Hepatocyte (in vitro differentiated cells): ENCODE measurements at places on chromosomes 11 and 22. TPM values are rescaled to one million over a fixed set of nuclear protein-coding genes. Genes with fewer than 3 reads are reported as not detected.

The NEFH gene
- polyA plus RNA-seq, result 0.98 TPM in 1 of 2 replicates, not detected in the other

The OR56A5 gene
- not detected in 2 replicates for polyA plus RNA-seq

The MYRF gene
- 96.7 and 115 TPM in 2 replicates for polyA plus RNA-seq

The CASTOR1 gene
- 43.5 and 53.5 TPM in 2 replicates for polyA plus RNA-seq

The LRRN4CL gene
- 0.15 and 0.41 TPM in 2 replicates for polyA plus RNA-seq

The MYBPC3 gene
- polyA plus RNA-seq, result 0.51 and 0.75 TPM in 2 replicates

The CASP1 gene
- 2.9 and 4.7 TPM in 2 replicates for polyA plus RNA-seq

The SLC17A6 gene
- not detected in 2 replicates for polyA plus RNA-seq

The SLC36A4 gene
- 17.6 and 27.1 TPM in 2 replicates for polyA plus RNA-seq

The SMC1B gene
- 0.10 TPM in 1 of 2 replicates, not detected in the other for polyA plus RNA-seq

The CDHR5 gene
- polyA plus RNA-seq, result 142 and 166 TPM in 2 replicates

The MS4A10 gene
- polyA plus RNA-seq, result 0.21 and 1.8 TPM in 2 replicates

The OR52N4 gene
- polyA plus RNA-seq, result not detected in 2 replicates

The SNX32 gene
- 5.1 and 6.0 TPM in 2 replicates for polyA plus RNA-seq

The USH1C gene
- 54.0 and 54.3 TPM in 2 replicates for polyA plus RNA-seq

DNA sequence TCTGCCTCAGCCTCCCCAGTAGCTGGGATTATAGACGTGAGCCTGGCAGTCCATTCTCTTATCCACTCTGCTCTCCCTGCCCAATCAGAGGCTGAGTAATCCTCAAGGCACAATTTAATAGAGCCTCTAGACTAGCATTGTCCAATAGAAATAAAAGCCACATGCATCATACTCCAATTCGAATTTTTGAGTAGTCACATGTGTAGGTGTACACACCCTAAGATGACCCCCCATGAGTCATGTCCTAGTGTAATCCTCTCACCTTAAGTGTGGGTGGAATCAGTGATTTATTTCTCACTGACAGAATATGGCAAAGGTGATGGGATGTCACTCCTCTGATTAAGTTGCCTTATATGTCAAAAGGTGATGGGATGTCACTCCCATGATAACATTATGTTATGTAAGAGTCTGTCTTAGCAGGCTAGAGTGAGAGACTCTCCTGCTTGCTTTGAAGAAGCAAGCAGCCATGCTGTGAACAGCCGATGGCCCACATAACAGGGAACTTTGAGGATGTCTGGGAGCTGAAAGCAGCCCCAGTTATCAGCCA lies 61.3 kb downstream of the MN1 start:
- H3K4me1 ChIP-seq, result no peaks in the 10 kb centered on the region
- no peaks in the 10 kb centered on the region for H3K36me3 ChIP-seq
- no peak overlapping the region for H3K4me3 ChIP-seq

GRCh38 chr22:43167001-43167589 lies 15.7 kb downstream of the TSPO start:
- H3K4me3 ChIP-seq, result no peak overlapping the region
- H3K27ac ChIP-seq, result no peak overlapping the region
- no peaks in the 10 kb centered on the region for H3K27me3 ChIP-seq
- no peaks in the 10 kb centered on the region for H3K36me3 ChIP-seq
- DNase-seq, result no peak

- H3K4me1 ChIP-seq, result no peaks in the 10 kb centered on the region
- H3K4me3 ChIP-seq, result no peak overlapping the region
- H3K27ac ChIP-seq, result no peak overlapping the region
- H3K36me3 ChIP-seq, result no peaks in the 10 kb centered on the region
Observed at GRCh38 chr22:37990301-37990700, 5.9 kb upstream of the SOX10 start.

DNA sequence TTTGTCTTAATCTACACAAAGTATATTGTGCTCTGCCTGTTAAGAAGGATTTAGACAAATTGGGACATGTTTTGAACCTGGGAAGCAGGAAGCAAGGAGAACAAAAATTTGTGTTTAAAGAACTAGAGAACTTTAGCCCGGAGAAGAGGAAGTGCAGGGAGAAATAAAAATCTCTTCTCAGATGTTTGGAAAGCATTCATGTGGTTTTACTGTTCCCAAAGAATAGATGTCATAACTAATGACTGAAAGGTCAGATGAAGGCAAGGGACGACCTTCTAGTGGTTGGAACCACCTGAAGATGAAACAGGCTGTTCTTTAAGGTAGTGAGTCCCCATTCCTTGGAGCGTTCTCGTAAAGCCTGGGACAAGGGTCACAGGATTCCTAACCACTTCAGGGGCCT lies 38.3 kb downstream of the IRAG1 start:
- H3K36me3 ChIP-seq, result no peaks in the 10 kb centered on the region
- H3K4me3 ChIP-seq, result no peak overlapping the region
- no peak for DNase-seq
- H3K4me1 ChIP-seq, result peaks cover 33% of the 10 kb centered on the region
- H3K27me3 ChIP-seq, result no peaks in the 10 kb centered on the region

GRCh38 chr11:11441516-11441915 lies 88.5 kb upstream of the CSNK2A3 start:
- H3K4me1 ChIP-seq, result peaks cover 15% of the 10 kb centered on the region
- no peaks in the 10 kb centered on the region for H3K27me3 ChIP-seq
- no peak overlapping the region for H3K27ac ChIP-seq
- H3K36me3 ChIP-seq, result no peaks in the 10 kb centered on the region
- DNase-seq, result no peak
- H3K4me3 ChIP-seq, result no peak overlapping the region

GRCh38 chr22:41260871-41261270 lies 20.1 kb upstream of the CHADL start:
- H3K4me1 ChIP-seq, result no peaks in the 10 kb centered on the region
- no peak overlapping the region for H3K4me3 ChIP-seq
- no peak overlapping the region for H3K27ac ChIP-seq
- no peak for DNase-seq

GRCh38 chr11:83511646-83512045 lies 225.5 kb upstream of the CCDC90B start:
- peaks cover 14% of the 10 kb centered on the region for H3K4me1 ChIP-seq
- H3K4me3 ChIP-seq, result no peak overlapping the region
- no peaks in the 10 kb centered on the region for H3K36me3 ChIP-seq

GRCh38 chr11:102347462-102348370 lies 702 bp downstream of the BIRC2 start:
- H3K27me3 ChIP-seq, result no peaks in the 10 kb centered on the region
- DNase-seq, result peak; percentile 71
- H3K27ac ChIP-seq, result peak overlapping the region; percentile 99

GRCh38 chr22:30344447-30345200 lies 12.1 kb downstream of the SF3A1 start:
- no peak overlapping the region for H3K27ac ChIP-seq
- H3K27me3 ChIP-seq, result no peaks in the 10 kb centered on the region
- no peak for DNase-seq
- peaks cover 6% of the 10 kb centered on the region for H3K4me1 ChIP-seq

DNA sequence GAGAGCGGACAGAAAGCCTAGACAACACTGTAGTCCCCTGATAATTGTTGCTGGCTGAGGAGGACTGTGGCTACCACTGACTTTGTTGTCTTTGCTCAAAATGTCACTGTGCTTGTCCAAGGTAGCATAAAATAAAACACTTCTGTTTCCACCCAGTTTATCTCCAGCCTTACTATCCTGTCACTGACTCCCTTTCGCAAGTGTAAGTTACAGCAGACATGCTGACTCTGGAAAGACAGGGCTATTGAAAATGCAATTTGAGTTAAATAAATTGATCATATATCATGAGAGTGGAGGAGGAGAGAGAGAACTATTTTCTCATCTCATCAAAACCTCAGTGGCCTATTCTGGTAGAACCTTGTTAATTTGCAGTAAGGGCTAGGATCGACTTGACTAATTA lies 138.0 kb upstream of the KIRREL3 start:
- DNase-seq, result no peak
- no peak overlapping the region for H3K27ac ChIP-seq
- no peaks in the 10 kb centered on the region for H3K4me1 ChIP-seq
- no peak overlapping the region for H3K4me3 ChIP-seq

GRCh38 chr11:59180168-59180776 lies 8.3 kb downstream of the DTX4 start:
- no peaks in the 10 kb centered on the region for H3K36me3 ChIP-seq
- no peak overlapping the region for H3K27ac ChIP-seq
- no peaks in the 10 kb centered on the region for H3K27me3 ChIP-seq
- H3K4me1 ChIP-seq, result peaks cover 37% of the 10 kb centered on the region

- H3K36me3 ChIP-seq, result no peaks in the 10 kb centered on the region
- H3K4me3 ChIP-seq, result no peak overlapping the region
- H3K27ac ChIP-seq, result peak overlapping the region; percentile 71
- peak; percentile 71 for DNase-seq
Observed at GRCh38 chr11:44568658-44569473, 3.4 kb downstream of the CD82 start.

- no peaks in the 10 kb centered on the region for H3K4me1 ChIP-seq
- H3K36me3 ChIP-seq, result no peaks in the 10 kb centered on the region
- no peak overlapping the region for H3K27ac ChIP-seq
Observed at GRCh38 chr11:64517992-64518391, 73.0 kb upstream of the SLC22A12 start.

- no peak for DNase-seq
- H3K36me3 ChIP-seq, result no peaks in the 10 kb centered on the region
- no peak overlapping the region for H3K27ac ChIP-seq
Observed at GRCh38 chr22:44807915-44808690, 55.7 kb downstream of the ARHGAP8 start.

DNA sequence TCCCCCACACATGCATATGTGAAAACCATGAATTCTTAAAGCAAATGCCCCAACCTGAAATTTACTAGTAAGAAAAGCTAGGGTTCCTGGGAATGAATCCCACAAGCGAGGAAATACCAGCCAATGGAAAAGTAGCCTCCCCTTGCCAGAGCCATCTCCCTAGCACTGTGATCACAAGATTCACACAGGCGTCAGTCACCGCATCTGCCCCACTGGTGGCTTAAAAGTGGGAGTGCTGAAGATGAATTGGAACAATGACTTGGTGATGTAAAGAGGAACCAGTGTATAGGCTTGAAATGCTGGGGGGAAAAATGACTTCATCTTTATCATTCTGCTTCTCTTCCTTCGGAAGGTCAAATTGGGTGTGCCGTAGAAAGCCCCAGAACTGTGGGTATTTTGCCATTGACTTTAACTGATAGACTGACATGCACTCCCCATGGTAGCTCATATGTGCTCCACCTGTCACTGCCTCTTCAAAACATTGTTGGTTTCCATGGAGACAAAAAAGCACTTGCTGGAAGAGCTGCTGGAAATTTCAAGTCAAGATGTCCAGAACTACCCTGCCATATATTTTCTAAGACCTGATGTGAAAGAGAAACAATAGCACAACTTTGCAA lies 19.2 kb upstream of the ASPHD2 start:
- H3K4me1 ChIP-seq, result no peaks in the 10 kb centered on the region
- peaks cover 17% of the 10 kb centered on the region for H3K27me3 ChIP-seq
- H3K4me3 ChIP-seq, result no peak overlapping the region
- H3K27ac ChIP-seq, result no peak overlapping the region

- H3K4me3 ChIP-seq, result no peak overlapping the region
- H3K27ac ChIP-seq, result no peak overlapping the region
- peaks cover 9% of the 10 kb centered on the region for H3K36me3 ChIP-seq
Observed at GRCh38 chr22:24370401-24370800, 57.0 kb upstream of the ADORA2A start.

GRCh38 chr11:6653656-6654055 lies 2.0 kb downstream of the DCHS1 start:
- no peak overlapping the region for H3K4me3 ChIP-seq
- peaks cover 5% of the 10 kb centered on the region for H3K4me1 ChIP-seq
- H3K36me3 ChIP-seq, result no peaks in the 10 kb centered on the region
- H3K27ac ChIP-seq, result no peak overlapping the region
- peaks cover 20% of the 10 kb centered on the region for H3K27me3 ChIP-seq

DNA sequence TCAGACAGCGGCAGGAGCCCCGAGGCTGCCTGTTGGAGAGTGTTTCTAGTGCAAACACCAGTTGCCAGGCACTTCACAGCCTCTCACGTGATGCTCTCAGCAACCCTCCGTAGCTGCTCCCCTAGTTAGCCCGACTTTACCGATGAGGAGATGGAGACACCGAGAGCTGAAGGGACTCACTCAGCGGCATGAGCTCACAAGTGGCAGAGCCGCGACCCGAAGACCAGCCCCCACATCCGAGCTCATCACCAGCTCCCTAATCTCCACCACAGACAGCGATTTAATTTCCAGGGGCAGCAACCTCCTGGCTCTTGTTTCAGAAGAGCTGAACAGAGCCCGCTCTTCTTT lies 28.7 kb upstream of the RTL6 start:
- peaks cover 10% of the 10 kb centered on the region for H3K4me1 ChIP-seq
- H3K27ac ChIP-seq, result no peak overlapping the region
- H3K4me3 ChIP-seq, result no peak overlapping the region
- no peak for DNase-seq
- H3K36me3 ChIP-seq, result no peaks in the 10 kb centered on the region

GRCh38 chr11:2208691-2209369 lies 37.2 kb upstream of the TH start:
- no peak overlapping the region for H3K4me3 ChIP-seq
- H3K36me3 ChIP-seq, result no peaks in the 10 kb centered on the region
- DNase-seq, result no peak
- H3K27ac ChIP-seq, result no peak overlapping the region
- peaks cover 34% of the 10 kb centered on the region for H3K4me1 ChIP-seq

- H3K4me1 ChIP-seq, result no peaks in the 10 kb centered on the region
- no peak overlapping the region for H3K4me3 ChIP-seq
- no peaks in the 10 kb centered on the region for H3K36me3 ChIP-seq
- no peak overlapping the region for H3K27ac ChIP-seq
- no peaks in the 10 kb centered on the region for H3K27me3 ChIP-seq
Observed at GRCh38 chr11:1087961-1088926, 13.6 kb downstream of the MUC2 start.

GRCh38 chr11:14089690-14090462 lies 127.4 kb downstream of the SPON1 start:
- peak overlapping the region; percentile 74 for H3K27ac ChIP-seq
- no peak overlapping the region for H3K4me3 ChIP-seq
- peak; percentile 36 for DNase-seq
- H3K27me3 ChIP-seq, result no peaks in the 10 kb centered on the region
- no peaks in the 10 kb centered on the region for H3K4me1 ChIP-seq

DNA sequence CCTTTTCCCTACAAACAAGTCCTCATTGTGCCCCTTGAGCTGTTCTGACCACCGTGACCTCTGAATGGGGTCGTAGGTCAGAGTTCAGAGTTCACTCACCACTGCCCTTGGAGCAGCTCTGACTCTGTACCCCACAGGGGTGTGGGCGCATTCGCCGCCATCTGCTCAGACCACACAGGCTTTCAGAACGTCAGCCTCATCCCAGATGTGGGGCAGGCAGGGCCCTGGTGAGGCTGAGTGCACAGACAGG lies 14.8 kb upstream of the MUC5B start:
- H3K4me1 ChIP-seq, result no peaks in the 10 kb centered on the region
- no peak overlapping the region for H3K27ac ChIP-seq
- H3K27me3 ChIP-seq, result no peaks in the 10 kb centered on the region
- H3K4me3 ChIP-seq, result no peak overlapping the region

- H3K4me1 ChIP-seq, result no peaks in the 10 kb centered on the region
- DNase-seq, result peak; percentile 8
- no peaks in the 10 kb centered on the region for H3K36me3 ChIP-seq
- no peak overlapping the region for H3K27ac ChIP-seq
- no peak overlapping the region for H3K4me3 ChIP-seq
Observed at GRCh38 chr11:88704485-88704884, 361.3 kb downstream of the GRM5 start.

GRCh38 chr22:32940736-32941135 lies 117.4 kb downstream of the SYN3 start:
- no peaks in the 10 kb centered on the region for H3K36me3 ChIP-seq
- no peaks in the 10 kb centered on the region for H3K4me1 ChIP-seq
- no peak for DNase-seq
- no peaks in the 10 kb centered on the region for H3K27me3 ChIP-seq

- no peaks in the 10 kb centered on the region for H3K36me3 ChIP-seq
- H3K27ac ChIP-seq, result peak within 1 kb of the TSS; percentile 91
- H3K4me1 ChIP-seq, result peaks cover 15% of the 10 kb centered on the region
- no peaks in the 10 kb centered on the region for H3K27me3 ChIP-seq
- DNase-seq, result peak; percentile 86
- peak within 1 kb of the TSS; percentile 100 for H3K4me3 ChIP-seq
Observed at GRCh38 chr11:118530683-118531596, at the start of gene TMEM25. TSS of gene TMEM25 (plus strand) at chr11:118531192. CDS start at chr11:118531802, 610 bp downstream.
